Right atrium auricular region (tissue), 2 donors: ENCODE measurements at places on chromosomes 5 and 9. TPM values are rescaled to one million over a fixed set of nuclear protein-coding genes. Genes with fewer than 3 reads are reported as not detected.

DNA sequence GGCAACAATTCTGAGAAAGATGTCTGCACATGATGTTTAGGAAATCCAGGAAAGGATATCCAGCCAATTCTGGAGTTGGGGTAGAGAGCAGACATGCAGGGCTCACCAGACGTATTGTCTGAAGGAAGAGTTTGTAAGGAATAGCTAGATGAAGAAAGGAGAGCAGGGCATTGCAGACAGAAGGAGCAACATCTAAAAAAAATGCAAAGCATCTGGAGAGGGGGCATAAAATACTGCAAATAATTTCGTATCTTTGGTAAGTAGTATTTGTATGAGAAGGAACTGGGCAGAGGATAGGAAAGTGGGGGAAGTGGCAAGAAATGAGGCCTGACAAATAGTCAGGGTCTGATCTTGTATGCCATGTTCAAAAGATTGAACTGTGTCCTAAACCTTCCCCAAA, 74.8 kb downstream of the MACIR start:
- H3K4me1 ChIP-seq = no peaks in the 10 kb centered on the region
- no peaks in the 10 kb centered on the region for H3K27me3 ChIP-seq
- DNase-seq = no peak
- no peaks in the 10 kb centered on the region for H3K36me3 ChIP-seq
- H3K27ac ChIP-seq = no peak overlapping the region

DNA sequence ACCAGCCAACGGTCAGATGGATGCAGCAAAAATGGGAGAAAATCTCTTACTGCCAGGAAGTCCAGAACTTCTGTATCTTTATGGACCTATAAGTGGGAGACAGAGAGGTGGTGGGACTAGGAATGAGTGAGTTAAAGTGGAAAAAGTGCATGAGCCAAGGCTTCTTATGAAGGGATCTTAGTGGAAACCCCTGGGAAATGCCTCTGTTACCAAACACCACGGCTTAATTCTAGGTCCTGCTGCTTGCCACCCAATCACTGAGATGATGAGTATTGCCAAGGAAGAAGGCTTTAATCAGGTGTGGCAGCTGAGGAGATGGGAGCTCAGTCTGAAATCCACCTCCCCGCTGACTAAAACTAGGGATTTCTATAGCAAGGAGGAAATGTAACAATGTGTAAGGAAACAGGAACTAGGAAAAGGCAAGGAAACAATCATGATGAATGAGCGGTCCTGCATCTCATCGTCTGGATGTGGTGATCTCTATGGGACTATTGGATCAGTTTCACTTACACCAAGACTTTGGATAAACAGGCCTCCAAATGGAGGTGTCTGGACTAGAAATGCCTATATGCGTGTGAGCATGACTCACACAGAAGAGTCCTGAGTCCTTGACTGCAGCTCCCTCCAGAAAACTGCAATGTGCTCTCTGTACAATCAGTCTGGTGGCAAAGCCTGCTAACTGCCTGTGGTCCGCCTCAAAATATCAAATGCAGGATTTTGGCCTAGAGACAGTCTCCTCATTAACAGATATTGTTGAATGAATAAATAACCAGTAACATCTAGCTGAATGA, 98.2 kb upstream of the PRR16 start:
- no peaks in the 10 kb centered on the region for H3K36me3 ChIP-seq
- H3K4me1 ChIP-seq = no peaks in the 10 kb centered on the region
- H3K27me3 ChIP-seq = no peaks in the 10 kb centered on the region

DNA sequence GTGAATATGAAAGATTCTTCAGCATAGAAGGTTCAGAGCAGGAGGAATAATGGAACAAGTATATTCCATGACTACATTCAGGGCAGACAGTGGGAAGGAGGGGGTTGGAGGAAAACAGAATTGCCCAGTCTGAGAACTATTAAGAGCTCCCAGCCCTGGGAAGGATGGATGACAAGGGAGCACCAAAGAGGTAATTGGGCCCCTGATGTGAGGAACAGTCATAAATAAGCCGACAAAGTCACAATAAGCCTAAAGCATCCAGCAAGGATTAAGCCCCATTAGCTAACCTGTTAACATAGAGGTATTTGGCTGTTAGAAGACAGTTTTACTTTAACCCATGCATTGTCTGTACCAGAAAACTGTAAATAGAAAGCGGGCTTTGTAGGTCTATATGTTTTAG, 348.7 kb upstream of the SEMA6A start:
- no peak overlapping the region for H3K27ac ChIP-seq
- no peaks in the 10 kb centered on the region for H3K36me3 ChIP-seq
- no peaks in the 10 kb centered on the region for H3K27me3 ChIP-seq
- H3K4me1 ChIP-seq = no peaks in the 10 kb centered on the region
- no peak overlapping the region for H3K4me3 ChIP-seq
- DNase-seq = no peak

DNA sequence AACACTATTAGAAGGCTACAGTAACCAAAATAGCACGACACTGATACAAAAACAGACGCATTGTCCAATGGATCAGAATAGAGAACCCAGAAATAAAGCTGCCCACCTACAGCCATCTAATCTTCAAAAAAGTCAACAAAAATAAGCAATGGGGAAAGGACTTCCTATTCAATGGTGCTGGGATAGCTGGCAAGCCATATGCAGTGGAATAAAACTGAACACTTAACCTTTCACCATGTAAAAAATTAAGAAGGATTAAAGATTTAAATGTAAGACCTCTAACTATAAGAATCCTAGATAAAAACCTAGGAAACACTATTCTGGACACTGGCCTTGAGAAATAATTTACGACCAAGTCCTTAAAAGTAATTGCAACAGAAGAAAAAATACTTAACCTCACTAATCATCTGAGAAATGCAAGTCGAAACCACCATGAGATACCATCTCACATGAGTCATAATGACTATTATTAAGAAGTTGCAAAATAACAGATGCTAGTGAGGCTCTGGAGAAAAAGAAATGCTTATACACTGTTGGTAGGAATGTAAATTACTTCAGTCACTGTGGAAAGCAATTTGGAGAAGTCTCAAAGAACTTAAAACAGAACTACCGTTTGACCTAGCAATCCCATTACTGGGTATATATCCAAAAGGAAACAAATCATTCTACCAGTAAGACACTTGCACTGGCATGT, 203.3 kb upstream of the CDH9 start:
- no peak overlapping the region for H3K27ac ChIP-seq
- no peak overlapping the region for H3K4me3 ChIP-seq
- H3K4me1 ChIP-seq = no peaks in the 10 kb centered on the region
- no peaks in the 10 kb centered on the region for H3K36me3 ChIP-seq

TAS2R1 gene
- not detected for total RNA-seq

DNA sequence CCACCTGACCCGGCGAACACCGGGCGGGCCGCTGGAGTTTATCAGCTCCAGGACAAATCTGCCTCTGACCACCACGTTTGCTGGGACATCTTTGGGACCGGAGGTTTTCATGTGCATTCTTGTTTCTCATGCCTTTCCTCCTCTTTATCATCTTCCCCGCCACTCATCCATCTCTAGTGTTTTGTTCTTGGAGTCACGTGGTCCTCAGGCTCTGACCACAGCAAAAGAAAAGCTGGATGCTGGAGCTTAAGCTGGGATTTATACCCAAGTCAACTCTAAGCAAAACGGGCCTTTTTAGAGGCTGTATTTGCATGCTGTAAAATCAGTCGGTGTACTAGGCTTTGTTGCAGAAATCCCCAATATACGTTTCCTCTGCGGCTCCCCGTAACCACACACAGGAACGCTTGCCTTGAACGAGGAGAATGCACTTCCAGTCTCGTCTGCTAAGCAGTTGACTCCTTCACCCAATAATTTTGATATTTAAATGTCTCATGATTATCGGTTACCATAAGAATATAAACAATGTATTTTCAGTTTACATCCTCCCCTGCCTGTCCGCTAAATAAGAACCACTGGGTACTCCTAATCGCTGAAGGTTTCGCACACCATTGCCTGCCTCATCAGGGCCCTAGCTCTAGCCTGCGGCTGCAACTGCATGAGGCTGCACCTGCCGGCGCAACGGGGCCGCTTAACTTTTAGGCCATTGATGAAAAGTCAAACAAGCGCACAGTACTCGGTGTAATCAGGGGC, 560 bp upstream of the NDUFS6 start:
- no peaks in the 10 kb centered on the region for H3K27me3 ChIP-seq
- DNase-seq = peak; percentile 65
